ENCODE measurements at places on chromosomes 7 and 10. TPM values are rescaled to one million over a fixed set of nuclear protein-coding genes. Genes with fewer than 3 reads are reported as not detected.
A peak's percentile ranks its signal among the peaks of the same experiment; 100 is the strongest.

CRPPA gene
- total RNA-seq = 0.75 TPM

GRCh38 chr10:44198780-44199097 lies 186.2 kb downstream of the CXCL12 start:
- no peaks in the 10 kb centered on the region for H3K36me3 ChIP-seq
- no peak overlapping the region for H3K4me3 ChIP-seq
- no peaks in the 10 kb centered on the region for H3K27me3 ChIP-seq
- no peak for DNase-seq
- H3K27ac ChIP-seq = no peak overlapping the region
- peaks cover 4% of the 10 kb centered on the region for H3K4me1 ChIP-seq

DNA sequence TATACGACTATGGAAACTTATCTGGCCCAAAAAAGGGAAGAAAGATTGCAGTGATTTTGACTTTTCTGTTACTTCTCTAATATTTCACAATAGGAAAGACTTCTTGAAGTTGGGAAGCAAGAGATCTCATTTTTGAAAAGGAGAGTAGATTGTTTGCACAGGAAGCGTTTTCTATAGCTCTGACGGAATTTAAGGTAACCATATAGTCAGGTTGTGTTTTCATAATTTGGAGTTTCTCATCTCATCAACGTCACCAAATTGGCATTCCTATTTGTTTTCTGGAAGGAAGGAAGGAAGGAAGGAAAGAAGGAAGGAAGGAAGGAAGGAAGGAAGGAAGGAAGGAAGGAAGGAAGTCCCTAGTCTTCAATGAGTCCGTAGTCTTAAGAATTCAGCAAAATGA lies 732.0 kb downstream of the XPNPEP1 start:
- H3K4me1 ChIP-seq = no peaks in the 10 kb centered on the region
- DNase-seq = no peak
- H3K36me3 ChIP-seq = no peaks in the 10 kb centered on the region
- H3K27ac ChIP-seq = no peak overlapping the region
- no peaks in the 10 kb centered on the region for H3K27me3 ChIP-seq

RAPGEF5 gene
- total RNA-seq = 5.6 TPM

AHR gene
- total RNA-seq = 62.5 TPM

- no peaks in the 10 kb centered on the region for H3K27me3 ChIP-seq
- peak overlapping the region; percentile 70 for H3K27ac ChIP-seq
- DNase-seq = peak; percentile 84
Measured at GRCh38 chr7:129739427-129739826, 127.9 kb downstream of the NRF1 start.

DNA sequence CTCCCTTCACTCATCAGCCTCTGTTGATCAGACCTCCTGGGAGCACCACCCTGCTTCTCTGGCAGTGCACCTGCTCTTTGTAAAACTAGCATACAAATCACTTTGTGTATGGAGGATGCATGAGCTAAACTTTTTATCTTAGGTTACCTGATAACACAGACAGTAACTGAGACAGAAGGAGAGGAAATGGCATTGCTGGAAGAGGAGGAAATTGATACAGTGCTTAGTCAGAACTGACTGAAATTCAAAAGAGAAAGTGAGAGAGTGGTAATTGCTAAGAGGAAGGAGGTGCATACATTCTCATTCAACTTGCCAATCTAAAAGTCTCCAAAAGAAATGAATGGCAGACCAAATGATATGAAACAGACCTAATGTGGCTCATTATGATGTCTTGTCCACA lies 1120.7 kb downstream of the GATA3 start:
- no peak overlapping the region for H3K27ac ChIP-seq
- no peaks in the 10 kb centered on the region for H3K36me3 ChIP-seq
- H3K4me3 ChIP-seq = no peak overlapping the region

DNA sequence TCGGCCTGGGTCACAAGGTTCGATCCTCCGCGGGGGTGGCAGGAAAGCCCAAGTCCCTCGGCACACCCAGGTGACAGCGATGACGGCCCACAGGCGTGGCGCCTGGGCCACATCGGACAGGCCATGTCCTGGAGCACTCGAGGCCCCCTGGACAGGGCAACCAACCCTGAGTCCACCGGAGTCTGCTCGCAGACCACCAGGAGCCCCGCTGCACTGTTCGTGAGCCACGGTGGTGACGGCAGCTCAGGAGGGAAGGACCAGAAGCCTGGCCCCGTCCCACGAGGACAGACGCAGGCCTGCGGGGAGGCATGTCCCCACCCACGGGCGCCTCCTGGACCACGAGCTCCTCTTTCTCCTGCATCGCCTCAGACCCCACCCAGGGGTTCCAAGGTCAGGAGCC lies 22.4 kb upstream of the GPR146 start:
- H3K4me1 ChIP-seq = 0 out of 2 replicates have a peak, but pooled peaks cover 2% of the 10 kb centered on the region
- H3K27me3 ChIP-seq = no peaks in the 10 kb centered on the region
- no peak overlapping the region for H3K27ac ChIP-seq
- DNase-seq = no peak
- no peak overlapping the region for H3K4me3 ChIP-seq
- peaks cover 7% of the 10 kb centered on the region for H3K36me3 ChIP-seq

- H3K27me3 ChIP-seq = no peaks in the 10 kb centered on the region
- peaks cover 5% of the 10 kb centered on the region for H3K4me1 ChIP-seq
- H3K36me3 ChIP-seq = no peaks in the 10 kb centered on the region
- H3K27ac ChIP-seq = peak within 1 kb of the TSS; percentile 19
- H3K4me3 ChIP-seq = peak within 1 kb of the TSS; percentile 99
- DNase-seq = peak; percentile 97
Measured at GRCh38 chr7:133252858-133253518, at the start of gene EXOC4. EXOC4 (plus strand) TSS chr7:133253078.

INMT gene
- not detected for total RNA-seq

- H3K4me3 ChIP-seq = no peak overlapping the region
- H3K36me3 ChIP-seq = no peaks in the 10 kb centered on the region
- peaks cover 10% of the 10 kb centered on the region for H3K4me1 ChIP-seq
Measured at GRCh38 chr10:32357056-32357735, 10.2 kb upstream of the EPC1 start.
